ENCODE measurements at places on chromosomes 3 and 15. TPM values are rescaled to one million over a fixed set of nuclear protein-coding genes. Genes with fewer than 3 reads are reported as not detected.

GMNC gene
- 2.6 TPM for total RNA-seq

- no peak for DNase-seq
Measured at GRCh38 chr3:172717493-172718088, 6.7 kb upstream of the NCEH1 start.

GRCh38 chr3:38805004-38805403 is 11.0 kb downstream of the SCN10A start:
- no peak for DNase-seq

DNA sequence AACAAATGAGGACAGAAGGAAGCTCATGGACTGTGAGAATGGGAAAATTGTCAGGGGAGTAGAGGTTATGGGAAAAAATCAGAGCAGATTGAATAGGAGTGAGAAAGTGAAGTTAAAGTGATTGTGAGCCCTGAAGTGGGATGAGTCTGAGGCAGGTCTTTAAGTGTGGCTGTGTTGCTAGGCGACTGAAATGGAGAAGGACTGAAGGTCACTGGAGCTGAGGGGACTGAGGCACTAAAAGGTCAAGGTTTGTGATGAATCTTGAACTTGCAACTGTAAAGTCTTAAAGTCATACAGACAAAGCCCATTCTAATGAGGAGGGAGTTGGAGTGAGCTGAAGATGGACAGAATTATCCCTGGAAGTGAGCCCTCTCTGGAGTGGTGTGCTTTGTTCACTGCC is 518.9 kb downstream of the TUSC7 start:
- no peak for DNase-seq

DNA sequence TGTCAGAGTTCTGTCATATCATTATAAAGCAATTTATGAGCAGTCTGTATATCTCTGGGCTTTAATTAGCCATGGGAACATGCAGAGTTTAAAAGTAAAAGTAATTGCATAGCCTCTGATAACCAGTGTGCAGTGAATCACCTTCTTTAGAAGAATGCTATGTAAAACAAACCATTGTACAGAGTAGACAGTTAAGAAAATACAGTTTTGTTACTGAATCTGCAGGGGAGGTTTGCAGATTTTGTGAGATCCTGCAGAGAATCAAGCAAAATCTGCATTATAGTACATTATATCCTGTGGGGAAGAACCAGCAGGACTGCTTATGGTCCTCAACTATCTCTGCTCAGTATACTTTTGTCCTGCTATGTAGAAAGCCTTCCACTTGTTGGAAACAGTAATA is 396.2 kb upstream of the NAALADL2 start:
- DNase-seq, result no peak

GRCh38 chr3:64627471-64628321 is 60.1 kb downstream of the ADAMTS9 start:
- DNase-seq, result no peak

DNA sequence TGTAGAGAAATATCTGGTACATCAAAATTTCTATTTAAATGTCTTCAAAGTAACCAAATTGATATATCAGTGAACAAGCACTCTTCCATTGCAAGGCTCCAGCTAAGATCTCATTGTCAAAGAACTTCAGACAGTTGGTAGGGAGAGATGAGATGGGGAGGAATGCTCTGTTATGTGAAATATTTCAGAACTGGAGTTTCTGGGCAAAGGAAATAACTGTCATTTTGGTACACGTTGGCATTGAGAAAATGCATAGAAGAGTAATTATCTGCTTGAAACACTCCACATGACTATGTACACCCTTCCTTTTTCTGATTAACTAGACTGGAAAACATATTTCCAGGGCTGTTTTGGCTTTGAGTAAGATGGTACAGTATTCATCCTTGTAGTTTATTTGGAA is 297.5 kb upstream of the RASGRP1 start:
- DNase-seq, result no peak

STAB1 gene
- total RNA-seq, result 99.3 TPM

KCNMB2 gene
- 0.51 TPM for total RNA-seq

Data from uterus (tissue), 4 donors.